ENCODE measurements at places on chromosomes 5 and 9. TPM values are rescaled to one million over a fixed set of nuclear protein-coding genes. Genes with fewer than 3 reads are reported as not detected.

DNA sequence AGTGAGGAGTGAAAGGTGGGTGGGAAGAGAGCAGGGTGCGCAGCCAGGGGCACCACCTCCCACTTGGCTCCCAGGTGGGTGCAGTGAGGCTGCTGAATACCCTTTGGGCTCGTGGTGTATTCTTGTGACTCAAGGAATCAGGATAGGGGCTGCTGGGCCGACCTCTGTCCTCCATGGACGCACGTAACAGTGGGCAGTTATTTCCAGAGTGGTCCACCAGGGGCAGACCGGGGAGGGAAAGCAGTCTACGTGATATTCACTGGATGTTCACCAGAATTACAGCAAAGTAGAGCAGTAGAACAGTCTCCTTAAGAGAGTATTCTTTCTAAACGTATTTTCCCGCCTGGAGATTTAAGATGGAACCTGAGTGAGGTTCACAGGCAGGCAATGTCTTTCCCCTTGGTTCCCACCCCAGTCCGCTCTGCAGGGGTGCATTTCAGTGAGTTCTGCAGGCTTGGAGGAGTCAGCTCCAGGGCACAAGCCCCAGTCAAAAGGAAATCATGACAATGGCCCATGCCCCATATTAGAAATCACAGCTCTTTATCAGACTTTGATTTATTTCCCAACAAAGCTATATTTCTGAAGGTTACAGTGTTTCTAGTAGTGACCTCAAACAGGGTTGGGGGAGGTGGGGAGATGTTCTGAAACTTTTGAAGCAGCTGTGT lies 88.7 kb downstream of the SYK start:
- no peaks in the 10 kb centered on the region for H3K4me1 ChIP-seq
- H3K36me3 ChIP-seq: no peaks in the 10 kb centered on the region
- H3K27me3 ChIP-seq: no peaks in the 10 kb centered on the region
- no peak overlapping the region for H3K27ac ChIP-seq

DNA sequence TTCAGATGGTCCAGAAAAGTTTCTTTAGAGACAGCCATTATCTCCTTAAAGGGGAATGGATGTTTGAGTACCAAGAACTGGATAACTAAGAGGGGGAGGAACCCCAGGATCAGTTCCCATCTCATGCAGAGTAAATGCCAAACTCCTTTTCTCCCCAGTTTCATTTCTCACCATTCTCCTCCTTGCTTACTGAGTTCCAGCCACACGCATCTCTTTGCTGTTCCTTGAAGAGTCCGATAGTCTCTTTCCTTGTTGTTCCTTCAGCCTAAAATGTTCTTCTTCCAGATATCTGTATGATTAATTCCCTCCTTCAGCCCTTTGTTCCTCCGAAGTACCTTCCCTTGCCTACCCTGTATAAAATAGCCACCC lies 30.0 kb downstream of the KDM4C start:
- H3K27ac ChIP-seq: no peak overlapping the region
- no peaks in the 10 kb centered on the region for H3K27me3 ChIP-seq
- DNase-seq: no peak
- H3K4me1 ChIP-seq: no peaks in the 10 kb centered on the region
- no peak overlapping the region for H3K4me3 ChIP-seq

The TLX3 gene
- not detected for total RNA-seq

The FAM169A gene
- 0.64 TPM for total RNA-seq

- no peak overlapping the region for H3K4me3 ChIP-seq
- H3K36me3 ChIP-seq: no peaks in the 10 kb centered on the region
- no peak overlapping the region for H3K27ac ChIP-seq
- no peak for DNase-seq
- no peaks in the 10 kb centered on the region for H3K27me3 ChIP-seq
- no peaks in the 10 kb centered on the region for H3K4me1 ChIP-seq
These were observed 854.1 kb downstream of the MAT2B start for GRCh38 chr5:164359260-164360255.

The ELP1 gene
- 18.2 TPM for total RNA-seq

GRCh38 chr5:97874491-97874890 lies 691.4 kb upstream of the RIOK2 start:
- H3K4me3 ChIP-seq: no peak overlapping the region
- H3K36me3 ChIP-seq: no peaks in the 10 kb centered on the region
- DNase-seq: no peak
- H3K27ac ChIP-seq: no peak overlapping the region
- no peaks in the 10 kb centered on the region for H3K27me3 ChIP-seq
- no peaks in the 10 kb centered on the region for H3K4me1 ChIP-seq

DNA sequence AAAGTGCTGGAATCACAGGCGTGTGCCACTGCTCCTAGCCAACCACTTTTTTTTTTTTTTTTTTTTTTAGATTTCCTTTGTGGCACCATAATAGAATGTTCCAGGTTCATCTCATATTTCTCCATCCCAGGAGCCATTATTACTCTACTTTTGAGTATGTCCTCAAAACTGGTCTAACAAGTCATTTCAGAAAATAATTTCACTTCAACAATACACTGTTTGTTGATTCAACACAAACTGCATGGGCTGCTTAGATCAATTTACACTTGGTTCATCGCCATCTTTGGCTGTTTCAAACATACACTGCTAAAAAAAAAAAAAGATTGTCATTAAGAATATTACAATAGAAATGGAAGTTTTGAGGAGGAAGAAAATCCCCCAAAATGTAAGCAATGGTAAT lies 57.9 kb downstream of the CSNK1A1 start:
- peak overlapping the region; percentile 82 for H3K27ac ChIP-seq
- no peaks in the 10 kb centered on the region for H3K36me3 ChIP-seq
- H3K4me1 ChIP-seq: no peaks in the 10 kb centered on the region
- H3K4me3 ChIP-seq: no peak overlapping the region

DNA sequence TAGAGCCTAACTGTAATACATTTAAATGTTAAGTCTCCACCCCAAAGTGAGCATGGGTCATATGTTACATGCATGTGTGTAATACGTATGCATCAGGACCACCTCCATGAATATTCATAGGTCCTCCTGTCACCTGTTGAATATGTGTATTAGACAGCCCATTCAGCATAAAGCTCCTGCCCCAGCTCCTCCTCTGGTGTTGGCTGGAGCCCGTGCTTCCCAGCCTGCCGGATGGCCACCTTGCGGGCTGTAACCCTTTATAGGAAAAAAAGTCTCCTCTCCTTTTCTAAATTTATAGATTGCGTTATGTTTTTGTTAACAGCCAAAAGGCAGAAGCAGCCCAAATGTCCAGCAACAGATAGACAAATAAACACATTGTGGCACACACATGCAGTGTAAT lies 299.5 kb downstream of the MED10 start:
- no peaks in the 10 kb centered on the region for H3K4me1 ChIP-seq
- no peak overlapping the region for H3K4me3 ChIP-seq
- no peak overlapping the region for H3K27ac ChIP-seq
- H3K36me3 ChIP-seq: no peaks in the 10 kb centered on the region

GRCh38 chr5:56480078-56480704 lies 247.1 kb upstream of the ANKRD55 start:
- no peaks in the 10 kb centered on the region for H3K27me3 ChIP-seq
- H3K27ac ChIP-seq: peak overlapping the region; percentile 97
- peak overlapping the region; percentile 61 for H3K4me3 ChIP-seq
- H3K36me3 ChIP-seq: no peaks in the 10 kb centered on the region

DNA sequence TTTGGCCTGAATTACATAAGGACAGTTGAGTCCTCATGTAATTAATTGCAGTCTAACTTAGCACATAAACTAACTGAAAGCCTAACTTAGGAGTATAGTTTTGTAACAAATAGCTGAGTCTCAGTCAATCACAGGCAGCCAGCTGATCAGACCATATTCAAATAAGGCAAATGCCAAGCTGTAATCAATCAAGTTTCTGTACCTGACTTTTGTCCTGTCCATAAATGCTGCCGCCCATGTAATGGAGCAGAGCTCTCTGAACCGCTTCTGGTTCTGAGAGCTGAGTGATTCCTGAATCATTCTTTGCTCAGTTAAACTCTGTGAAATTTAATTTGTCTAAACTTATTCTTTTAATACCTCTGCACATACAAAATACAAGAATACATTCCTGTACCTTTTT lies 104.8 kb downstream of the TSSK1B start:
- H3K27me3 ChIP-seq: no peaks in the 10 kb centered on the region
- H3K36me3 ChIP-seq: no peaks in the 10 kb centered on the region
- no peak for DNase-seq
- H3K4me3 ChIP-seq: no peak overlapping the region
- H3K4me1 ChIP-seq: no peaks in the 10 kb centered on the region
- no peak overlapping the region for H3K27ac ChIP-seq

GRCh38 chr9:128689820-128690683 lies 1.0 kb downstream of the SET start:
- no peak for DNase-seq
- peaks cover 4% of the 10 kb centered on the region for H3K4me1 ChIP-seq
- no peaks in the 10 kb centered on the region for H3K27me3 ChIP-seq

DNA sequence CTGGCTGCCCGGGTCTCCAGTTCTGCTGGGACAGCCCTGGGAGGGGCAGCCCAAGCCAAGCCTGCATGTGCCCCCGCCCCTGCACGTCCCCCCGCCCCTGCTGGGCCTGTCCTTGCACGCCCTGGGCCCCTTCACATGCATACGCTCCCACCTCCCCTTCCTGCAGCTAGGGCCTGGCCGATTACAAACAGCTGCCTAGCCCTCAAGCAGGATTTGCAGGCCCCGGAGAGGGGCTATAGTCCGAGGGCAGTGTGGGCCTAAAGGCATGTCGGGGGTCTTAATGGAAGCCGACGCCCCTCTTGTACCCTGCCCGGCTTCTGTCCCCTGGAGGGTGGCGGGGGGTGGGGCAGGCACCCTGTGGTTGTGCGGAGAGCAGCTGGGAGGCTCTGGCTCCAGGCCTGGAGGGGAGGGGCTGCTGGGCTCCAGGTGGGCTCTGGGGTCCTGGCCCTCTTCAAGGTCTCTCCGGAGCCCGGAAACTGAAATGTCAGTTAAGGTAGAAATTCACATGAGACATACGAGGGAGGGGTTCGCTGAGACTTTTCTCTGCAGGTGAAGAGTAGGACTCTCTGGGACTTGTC lies 16.9 kb downstream of the COL5A1 start:
- no peaks in the 10 kb centered on the region for H3K36me3 ChIP-seq
- no peak overlapping the region for H3K27ac ChIP-seq
- H3K4me1 ChIP-seq: peaks cover under 1% of the 10 kb centered on the region
- H3K4me3 ChIP-seq: no peak overlapping the region
- H3K27me3 ChIP-seq: no peaks in the 10 kb centered on the region

GRCh38 chr9:123053046-123053445 lies 19.6 kb downstream of the GPR21 start:
- no peaks in the 10 kb centered on the region for H3K4me1 ChIP-seq
- no peak for DNase-seq
- no peak overlapping the region for H3K27ac ChIP-seq
- no peaks in the 10 kb centered on the region for H3K36me3 ChIP-seq

DNA sequence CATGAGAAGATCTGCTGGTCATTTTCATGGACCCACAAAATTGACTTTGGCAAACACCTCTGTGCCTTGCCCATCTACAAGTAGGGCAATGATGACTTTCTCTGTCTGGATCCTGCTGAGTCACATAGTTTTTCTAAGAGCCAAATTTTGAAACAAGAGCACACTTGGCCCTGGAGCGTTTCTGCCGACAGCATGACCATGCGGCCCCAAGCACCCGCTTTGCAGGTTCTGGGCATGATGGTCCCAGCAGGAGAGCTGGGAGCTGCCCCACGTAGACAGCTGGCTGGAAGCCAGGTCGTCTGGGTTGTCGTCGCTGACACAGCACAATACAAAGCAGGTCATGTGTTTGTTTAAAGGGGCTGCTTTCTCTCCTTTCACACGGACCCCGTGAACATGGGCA lies 159.8 kb downstream of the SYK start:
- no peaks in the 10 kb centered on the region for H3K4me1 ChIP-seq
- no peak for DNase-seq
- H3K27me3 ChIP-seq: no peaks in the 10 kb centered on the region
- no peaks in the 10 kb centered on the region for H3K36me3 ChIP-seq
- no peak overlapping the region for H3K27ac ChIP-seq

DNA sequence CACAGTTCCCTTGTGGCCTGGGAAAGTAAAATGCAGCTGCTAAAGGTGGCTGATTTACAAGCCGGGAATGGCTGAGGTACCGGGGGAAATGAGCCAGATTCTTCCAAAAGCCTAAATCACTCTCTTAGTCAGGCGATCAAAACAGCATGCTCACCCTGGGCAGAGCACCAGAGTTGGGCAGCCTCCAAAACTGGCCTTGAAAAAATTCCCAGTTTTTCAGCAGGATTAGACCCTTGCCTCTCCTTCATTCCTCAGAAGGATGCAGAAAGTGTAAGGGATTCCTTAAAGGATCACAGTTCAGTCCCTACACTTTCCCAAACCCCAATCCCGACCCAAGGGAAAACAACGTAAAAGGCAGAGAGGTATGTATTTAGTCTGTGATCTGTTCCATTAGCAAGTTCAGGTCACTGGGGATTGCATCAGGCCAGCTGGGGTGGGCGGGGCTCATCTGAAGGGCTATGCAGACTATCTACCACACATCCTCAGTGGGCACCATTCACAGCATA lies 16.9 kb downstream of the TMEM174 start:
- no peak overlapping the region for H3K27ac ChIP-seq
- H3K36me3 ChIP-seq: no peaks in the 10 kb centered on the region
- no peaks in the 10 kb centered on the region for H3K27me3 ChIP-seq
- no peaks in the 10 kb centered on the region for H3K4me1 ChIP-seq
- no peak overlapping the region for H3K4me3 ChIP-seq

DNA sequence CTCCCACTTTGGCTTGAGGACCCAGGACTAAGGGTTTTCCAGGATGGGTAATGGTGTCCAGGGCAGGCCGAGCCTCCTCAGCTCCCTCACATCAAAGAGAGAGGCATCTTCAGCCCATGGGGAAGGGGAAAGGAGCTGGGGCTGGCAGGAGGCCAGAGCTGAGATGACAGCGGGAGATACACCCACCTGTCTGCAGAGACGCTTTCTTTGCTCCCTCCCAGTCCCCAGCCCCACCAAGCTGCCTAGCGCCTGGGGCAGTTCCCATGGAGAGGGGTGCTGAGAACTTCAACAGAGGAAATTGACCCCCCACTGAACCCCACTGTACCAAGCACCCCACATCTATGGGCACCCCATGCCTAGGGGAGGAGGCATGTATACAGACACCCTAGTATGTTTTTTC lies 10.6 kb downstream of the PCDH1 start:
- H3K27ac ChIP-seq: peak overlapping the region; percentile 94
- H3K4me3 ChIP-seq: no peak overlapping the region
- no peaks in the 10 kb centered on the region for H3K27me3 ChIP-seq
- H3K36me3 ChIP-seq: no peaks in the 10 kb centered on the region
- DNase-seq: no peak

- H3K36me3 ChIP-seq: no peaks in the 10 kb centered on the region
- no peak for DNase-seq
- H3K4me3 ChIP-seq: no peak overlapping the region
- H3K4me1 ChIP-seq: no peaks in the 10 kb centered on the region
- no peak overlapping the region for H3K27ac ChIP-seq
These were observed 27.0 kb downstream of the SUB1 start for GRCh38 chr5:32612134-32612888.

- H3K27ac ChIP-seq: no peak overlapping the region
- no peak for DNase-seq
- H3K27me3 ChIP-seq: no peaks in the 10 kb centered on the region
These were observed 1050.4 kb downstream of the MAT2B start for GRCh38 chr5:164555809-164556208.

The ROR2 gene
- 10.2 TPM for total RNA-seq

GRCh38 chr9:72349240-72349639 lies 15.8 kb downstream of the ZFAND5 start:
- H3K27me3 ChIP-seq: no peaks in the 10 kb centered on the region
- H3K27ac ChIP-seq: no peak overlapping the region
- DNase-seq: no peak
- H3K4me3 ChIP-seq: no peak overlapping the region
- no peaks in the 10 kb centered on the region for H3K4me1 ChIP-seq
- H3K36me3 ChIP-seq: no peaks in the 10 kb centered on the region

GRCh38 chr5:141260458-141261237 lies 15.5 kb downstream of the PCDHB15 start:
- no peaks in the 10 kb centered on the region for H3K36me3 ChIP-seq
- H3K4me3 ChIP-seq: peak overlapping the region; percentile 17
- no peak overlapping the region for H3K27ac ChIP-seq
- no peaks in the 10 kb centered on the region for H3K4me1 ChIP-seq
- no peak for DNase-seq

Measured in breast epithelium (tissue), 4 donors.